Activated CD8-positive, alpha-beta T cell treated with anti-CD3 and anti-CD28 coated beads, Interleukin-2, amount 10 ng/mL, durations not matched to agents 7 days and 5 days (primary cell): ENCODE measurements at places on chromosomes 4 and X.

GRCh38 chrX:31213941-31214340 lies 142.1 kb upstream of the FTHL17 start:
- DNase-seq, result no peak
- H3K4me3 ChIP-seq, result no peak overlapping the region
- H3K4me1 ChIP-seq, result no peaks in the 10 kb centered on the region

GRCh38 chr4:112523008-112523721 lies 7.2 kb upstream of the NEUROG2 start:
- H3K4me1 ChIP-seq, result peaks cover 42% of the 10 kb centered on the region
- H3K36me3 ChIP-seq, result no peaks in the 10 kb centered on the region
- peak overlapping the region; percentile 70 for H3K4me3 ChIP-seq
- H3K27me3 ChIP-seq, result peaks cover 70% of the 10 kb centered on the region

DNA sequence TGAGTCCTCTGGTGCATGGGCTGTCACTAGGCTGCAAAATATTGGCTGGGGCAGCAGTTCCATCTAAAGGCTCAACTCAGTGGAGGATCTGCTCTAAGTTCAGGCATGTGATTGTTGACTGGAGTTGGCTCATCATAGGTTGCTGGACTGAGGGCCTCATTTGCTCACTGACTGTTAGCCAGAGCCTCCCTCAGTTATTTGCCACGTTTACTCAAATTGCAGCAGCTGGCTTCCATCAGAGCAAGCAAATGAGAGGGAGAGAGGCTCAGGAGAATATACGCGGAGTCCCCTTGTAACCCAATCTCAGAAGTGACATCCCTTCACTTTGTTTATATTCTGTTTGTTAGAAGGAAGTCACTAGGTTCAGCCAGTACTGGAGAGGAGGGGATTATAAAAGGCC lies 54.1 kb downstream of the BMP3 start:
- no peak overlapping the region for H3K27ac ChIP-seq
- H3K27me3 ChIP-seq, result no peaks in the 10 kb centered on the region
- no peak overlapping the region for H3K4me3 ChIP-seq
- no peaks in the 10 kb centered on the region for H3K36me3 ChIP-seq
- no peaks in the 10 kb centered on the region for H3K4me1 ChIP-seq

GRCh38 chr4:85772470-85772869 lies 297.5 kb downstream of the ARHGAP24 start:
- H3K4me3 ChIP-seq, result no peak overlapping the region
- no peak for DNase-seq
- no peak overlapping the region for H3K27ac ChIP-seq
- no peaks in the 10 kb centered on the region for H3K27me3 ChIP-seq
- H3K4me1 ChIP-seq, result no peaks in the 10 kb centered on the region
- H3K36me3 ChIP-seq, result no peaks in the 10 kb centered on the region

- no peaks in the 10 kb centered on the region for H3K27me3 ChIP-seq
- no peak overlapping the region for H3K27ac ChIP-seq
- no peak for DNase-seq
- no peak overlapping the region for H3K4me3 ChIP-seq
Measured at GRCh38 chr4:73593631-73594241, 26.5 kb downstream of the RASSF6 start.

DNA sequence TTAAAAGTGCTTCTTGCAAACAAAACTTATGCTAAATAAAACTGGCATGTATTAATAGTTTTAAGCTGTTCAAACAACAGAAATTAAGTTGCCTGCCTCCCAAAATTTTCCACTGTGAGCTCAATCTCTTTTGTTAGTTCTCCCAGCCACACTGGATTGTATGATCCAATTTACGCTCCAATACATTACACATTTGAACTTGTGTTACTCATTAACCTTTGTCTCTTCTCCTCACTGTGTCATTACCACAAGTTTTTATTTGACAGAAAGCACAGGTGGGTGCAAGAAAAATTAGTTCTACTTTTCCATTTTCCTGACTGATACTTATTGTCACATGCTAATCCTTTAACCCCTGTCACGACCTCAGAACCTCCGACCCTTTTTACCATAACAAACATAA lies 55.5 kb downstream of the SHISA3 start:
- H3K4me1 ChIP-seq, result no peaks in the 10 kb centered on the region
- peaks cover 23% of the 10 kb centered on the region for H3K36me3 ChIP-seq
- no peak overlapping the region for H3K4me3 ChIP-seq
- DNase-seq, result no peak
- H3K27ac ChIP-seq, result no peak overlapping the region

DNA sequence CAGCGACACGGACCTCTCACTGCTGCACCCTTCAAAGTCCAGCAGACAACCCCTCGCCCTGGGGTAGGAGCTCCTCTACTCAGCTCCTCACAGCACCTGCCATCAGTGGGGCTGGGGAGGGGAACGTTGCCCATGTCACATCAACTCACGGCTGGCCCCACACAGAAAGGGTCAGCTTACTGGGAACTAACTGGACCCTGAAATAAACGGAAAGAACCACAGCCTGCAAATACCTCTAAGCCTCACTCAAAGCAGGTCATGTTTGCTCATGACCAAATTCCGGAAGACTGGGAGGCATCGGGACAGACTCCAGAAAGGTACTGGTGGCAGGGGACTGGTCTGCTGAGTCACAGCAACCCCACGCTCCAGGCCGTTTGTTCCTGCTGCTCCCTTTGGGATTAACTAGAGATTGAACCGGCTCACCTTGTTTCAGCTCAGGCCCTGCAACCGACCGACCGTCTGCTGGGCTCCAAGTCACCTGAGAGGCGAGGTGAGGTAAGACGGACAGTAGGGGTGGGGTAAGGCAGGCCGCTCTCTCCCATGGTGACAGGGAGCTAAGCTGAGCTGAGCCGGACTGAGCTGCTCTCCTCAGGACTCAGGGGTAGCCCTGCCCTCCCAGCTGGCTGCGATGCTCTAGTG lies 5.6 kb downstream of the G6PD start:
- peak overlapping the region; percentile 55 for H3K27ac ChIP-seq
- no peak overlapping the region for H3K4me3 ChIP-seq
- no peak for DNase-seq
- no peaks in the 10 kb centered on the region for H3K27me3 ChIP-seq
- H3K36me3 ChIP-seq, result peaks cover 33% of the 10 kb centered on the region
- peaks cover 40% of the 10 kb centered on the region for H3K4me1 ChIP-seq

- no peaks in the 10 kb centered on the region for H3K36me3 ChIP-seq
- H3K27ac ChIP-seq, result no peak overlapping the region
- no peaks in the 10 kb centered on the region for H3K4me1 ChIP-seq
Measured at GRCh38 chr4:182089326-182089725, 153.9 kb upstream of the TENM3 start.

DNA sequence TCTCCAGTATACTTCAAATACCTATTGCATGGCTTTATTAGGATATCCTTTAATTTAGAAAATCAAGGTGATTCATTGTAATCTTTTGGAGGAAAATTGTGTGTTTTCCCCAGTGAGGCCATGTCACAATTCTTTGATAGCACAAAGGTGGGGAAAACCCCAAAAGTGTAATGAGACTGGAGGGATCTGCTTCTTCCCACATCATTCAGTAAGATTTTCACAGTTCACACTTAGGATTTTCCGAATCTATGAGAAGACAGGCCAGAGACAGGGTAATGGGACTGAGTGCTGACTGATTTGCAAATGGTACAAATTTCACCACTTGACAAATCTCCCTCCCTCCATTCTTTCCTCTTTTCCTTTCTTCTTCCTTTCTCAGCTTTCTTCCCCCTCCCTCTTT lies 181.1 kb downstream of the MGST2 start:
- no peaks in the 10 kb centered on the region for H3K36me3 ChIP-seq
- H3K4me3 ChIP-seq, result no peak overlapping the region
- H3K27me3 ChIP-seq, result peaks cover 18% of the 10 kb centered on the region
- no peak overlapping the region for H3K27ac ChIP-seq
- DNase-seq, result no peak
- no peaks in the 10 kb centered on the region for H3K4me1 ChIP-seq

DNA sequence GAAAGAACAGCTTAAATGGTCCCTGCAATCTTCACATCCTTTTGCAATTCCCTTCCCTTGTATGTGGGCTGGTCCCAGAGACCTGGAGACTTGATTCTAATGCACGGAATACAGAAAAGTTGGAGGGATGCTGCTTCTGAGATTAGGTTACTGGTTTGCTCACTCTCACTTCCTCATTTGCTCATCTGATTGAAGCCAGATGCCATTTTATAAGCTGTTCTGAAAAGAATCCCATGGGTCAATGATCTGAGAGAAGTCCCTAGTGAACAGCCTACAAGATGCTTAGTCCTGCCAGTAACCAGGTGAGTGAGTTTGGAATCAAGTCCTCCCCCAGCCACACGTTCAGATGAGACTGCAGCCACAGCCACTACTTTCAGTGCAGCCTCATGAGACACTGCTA lies 35.9 kb downstream of the MAGEA1 start:
- H3K36me3 ChIP-seq, result no peaks in the 10 kb centered on the region
- no peak overlapping the region for H3K27ac ChIP-seq
- no peak overlapping the region for H3K4me3 ChIP-seq
- peaks cover 4% of the 10 kb centered on the region for H3K27me3 ChIP-seq

- peaks cover 8% of the 10 kb centered on the region for H3K4me1 ChIP-seq
- no peak overlapping the region for H3K4me3 ChIP-seq
- H3K27ac ChIP-seq, result no peak overlapping the region
- H3K27me3 ChIP-seq, result no peaks in the 10 kb centered on the region
- H3K36me3 ChIP-seq, result no peaks in the 10 kb centered on the region
Measured at GRCh38 chr4:104756837-104757236, 262.1 kb upstream of the CXXC4 start.

- no peaks in the 10 kb centered on the region for H3K4me1 ChIP-seq
- peak; percentile 23 for DNase-seq
- no peak overlapping the region for H3K4me3 ChIP-seq
- no peak overlapping the region for H3K27ac ChIP-seq
- H3K36me3 ChIP-seq, result no peaks in the 10 kb centered on the region
Measured at GRCh38 chrX:74133156-74133796, 170.7 kb upstream of the ZCCHC13 start.

- no peak overlapping the region for H3K4me3 ChIP-seq
- no peak overlapping the region for H3K27ac ChIP-seq
- no peaks in the 10 kb centered on the region for H3K27me3 ChIP-seq
- H3K4me1 ChIP-seq, result no peaks in the 10 kb centered on the region
Measured at GRCh38 chr4:111031001-111031579, 408.2 kb upstream of the PITX2 start.

DNA sequence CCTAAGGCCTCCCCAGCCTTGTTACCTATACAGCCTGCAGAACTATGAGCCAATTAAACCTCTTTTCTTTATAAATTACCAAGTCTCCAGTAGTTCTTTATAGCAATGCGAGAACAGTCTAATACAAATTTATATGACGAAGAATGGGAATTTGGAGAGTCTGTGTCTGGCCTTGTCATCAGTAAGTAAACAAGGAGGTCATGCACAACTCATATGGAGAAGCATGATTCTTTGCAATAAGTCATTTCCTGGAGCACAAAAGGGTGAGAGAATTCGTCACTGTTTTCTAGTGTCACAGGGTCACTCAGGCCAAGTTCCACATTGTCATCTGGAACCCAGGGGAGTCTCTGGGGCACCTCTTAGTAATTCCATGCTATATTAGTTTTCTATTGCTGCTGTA lies 49.0 kb upstream of the HS6ST2 start:
- H3K4me3 ChIP-seq, result no peak overlapping the region
- no peak overlapping the region for H3K27ac ChIP-seq
- no peaks in the 10 kb centered on the region for H3K4me1 ChIP-seq
- DNase-seq, result no peak

GRCh38 chrX:46643636-46644035 lies 70.1 kb downstream of the CHST7 start:
- H3K27ac ChIP-seq, result no peak overlapping the region
- peaks cover 3% of the 10 kb centered on the region for H3K36me3 ChIP-seq
- H3K4me1 ChIP-seq, result peaks cover 14% of the 10 kb centered on the region
- DNase-seq, result no peak
- H3K4me3 ChIP-seq, result no peak overlapping the region

DNA sequence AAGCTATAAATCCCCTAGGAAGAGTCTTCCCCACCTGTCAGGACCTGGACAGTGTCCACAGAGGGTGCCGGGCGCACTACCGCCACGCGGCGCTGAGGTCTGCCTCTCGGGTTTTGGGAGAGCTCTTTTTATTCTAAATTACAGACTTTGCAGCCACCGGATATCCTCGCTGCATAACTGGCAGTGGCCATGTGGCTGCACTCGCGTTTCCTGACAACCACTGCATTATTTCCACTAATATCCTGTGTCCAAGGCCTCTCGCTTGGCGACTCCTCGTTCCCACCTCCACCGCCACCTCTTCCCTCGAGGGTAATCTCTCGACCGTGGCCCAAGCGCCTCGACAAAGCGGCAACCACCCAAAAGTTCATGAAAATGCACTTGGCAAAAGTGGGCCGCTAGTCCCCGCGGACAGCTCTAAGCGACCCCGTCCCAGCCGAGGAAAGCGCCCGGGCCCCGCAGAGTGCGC lies 512 bp upstream of the TMEM131L start:
- peak overlapping the region; percentile 86 for H3K4me3 ChIP-seq
- peaks cover 33% of the 10 kb centered on the region for H3K36me3 ChIP-seq

GRCh38 chr4:17941731-17942130 lies 79.8 kb downstream of the LCORL start:
- no peaks in the 10 kb centered on the region for H3K27me3 ChIP-seq
- peaks cover 3% of the 10 kb centered on the region for H3K36me3 ChIP-seq
- no peak overlapping the region for H3K4me3 ChIP-seq
- DNase-seq, result no peak
- no peaks in the 10 kb centered on the region for H3K4me1 ChIP-seq

DNA sequence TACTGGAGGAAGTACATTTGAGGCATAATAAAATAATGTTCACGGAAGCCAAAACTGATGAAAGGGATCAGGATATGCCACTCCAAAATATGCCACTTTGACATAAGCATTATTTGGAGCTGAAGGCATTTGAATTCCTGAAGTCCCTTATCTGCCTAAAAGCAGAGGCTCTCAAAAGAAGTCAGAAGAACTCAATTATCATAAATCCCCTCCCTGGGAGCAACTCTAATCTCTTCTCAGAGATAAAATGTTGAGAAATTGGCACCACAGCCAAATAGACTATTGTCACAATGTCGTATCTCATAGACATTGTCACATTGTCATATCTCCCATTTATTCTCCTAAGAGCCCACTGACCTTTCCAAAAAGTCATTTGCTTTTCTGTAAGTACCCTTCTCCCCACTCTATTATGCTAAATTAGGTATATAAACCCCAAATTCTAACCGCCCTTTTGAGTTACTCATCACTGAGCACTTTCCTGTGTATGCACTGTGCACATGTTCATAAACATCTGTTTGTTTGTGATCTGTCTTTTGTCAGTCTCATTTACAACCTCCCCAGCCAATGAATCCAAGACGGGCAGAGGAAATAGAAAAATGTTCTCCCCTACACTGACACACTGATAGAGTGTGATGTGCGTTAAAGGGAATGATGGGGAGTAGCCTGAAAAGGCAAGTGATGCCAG lies 78.5 kb upstream of the NAF1 start:
- H3K27ac ChIP-seq, result no peak overlapping the region
- H3K4me3 ChIP-seq, result no peak overlapping the region
- H3K4me1 ChIP-seq, result no peaks in the 10 kb centered on the region
- peaks cover 2% of the 10 kb centered on the region for H3K27me3 ChIP-seq
- H3K36me3 ChIP-seq, result no peaks in the 10 kb centered on the region
- DNase-seq, result no peak
